ACHN (cell line): ENCODE measurements at places on chromosomes 7 and 10.

DNA sequence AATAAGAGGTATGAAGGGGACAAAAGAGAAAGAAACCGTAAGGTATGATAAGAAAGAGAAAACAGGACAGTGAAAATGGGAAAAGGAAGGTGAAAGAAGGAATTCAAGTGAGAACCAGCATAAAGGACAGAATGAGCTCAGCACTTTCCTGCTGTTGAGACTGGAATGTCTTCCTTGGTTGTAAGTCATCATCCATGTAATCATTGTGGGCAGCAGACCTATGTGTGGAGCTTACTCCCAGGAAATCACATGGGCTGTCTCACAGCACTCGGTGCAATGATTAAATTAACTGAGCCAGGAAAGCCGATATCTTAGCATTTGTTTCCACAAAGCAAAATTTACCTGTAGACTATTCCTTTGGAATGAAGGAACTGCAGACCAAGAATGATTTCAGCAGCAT, 118.1 kb downstream of the PRKCQ start:
- peak; percentile 17 for DNase-seq

GRCh38 chr7:26035552-26035951, 116.4 kb upstream of the NFE2L3 start:
- DNase-seq, result no peak

DNA sequence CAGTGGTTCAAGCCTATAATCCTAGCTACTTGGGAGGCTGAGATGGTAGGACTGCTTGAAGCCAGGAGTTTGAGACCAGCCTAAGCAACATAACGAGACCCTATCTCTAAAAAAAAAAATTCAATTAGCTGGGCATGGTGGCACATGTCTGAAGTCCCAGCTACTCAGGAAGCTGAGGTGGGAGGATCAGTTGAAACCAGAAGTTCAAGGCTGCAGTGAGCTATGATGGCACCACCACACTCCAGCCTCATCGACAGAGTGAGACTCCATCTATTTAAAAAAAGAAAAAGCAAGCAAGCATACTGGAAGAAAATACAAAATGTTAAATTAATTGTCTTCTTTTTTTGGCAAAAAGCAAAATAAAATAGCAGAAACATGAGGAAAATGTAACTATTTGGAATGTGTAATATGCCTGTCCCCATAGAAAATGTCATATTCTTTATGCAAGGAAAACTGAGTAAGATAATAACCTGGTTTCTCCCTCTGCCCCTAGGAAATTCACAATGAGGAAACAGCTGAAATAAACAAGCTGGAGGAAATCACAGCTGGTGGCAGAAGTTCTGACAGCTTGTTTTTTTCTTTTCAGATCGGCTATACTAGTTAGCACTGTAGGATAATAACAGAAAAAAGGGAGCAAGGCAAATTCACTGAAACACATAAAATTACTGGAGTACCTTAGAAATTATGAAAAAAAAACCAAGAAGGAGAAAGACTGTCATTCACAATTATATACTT, 48.5 kb downstream of the HERPUD2 start:
- DNase-seq, result no peak

DNA sequence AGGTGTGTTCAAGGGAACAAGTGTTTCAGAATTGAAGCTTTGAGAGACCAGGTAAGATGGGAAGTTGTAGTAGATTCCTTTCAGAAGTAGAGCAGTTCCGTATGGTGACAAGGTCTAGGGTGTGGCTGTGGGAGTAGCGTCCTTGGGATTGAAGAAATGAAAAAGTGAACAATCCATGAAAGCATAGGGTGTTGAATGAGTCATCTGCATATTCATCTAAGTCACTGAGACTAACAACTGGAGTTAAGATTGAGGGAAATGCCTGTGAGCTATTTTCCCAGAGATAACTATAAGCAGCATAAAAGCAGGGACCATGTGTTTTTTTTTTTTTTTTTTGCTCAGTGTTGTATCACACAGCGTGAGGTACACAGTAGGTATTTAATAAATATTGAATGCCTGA, 134.8 kb downstream of the PHTF2 start:
- no peak for DNase-seq

GRCh38 chr10:57972783-57973182, 294.9 kb downstream of the IPMK start:
- no peak for DNase-seq

DNA sequence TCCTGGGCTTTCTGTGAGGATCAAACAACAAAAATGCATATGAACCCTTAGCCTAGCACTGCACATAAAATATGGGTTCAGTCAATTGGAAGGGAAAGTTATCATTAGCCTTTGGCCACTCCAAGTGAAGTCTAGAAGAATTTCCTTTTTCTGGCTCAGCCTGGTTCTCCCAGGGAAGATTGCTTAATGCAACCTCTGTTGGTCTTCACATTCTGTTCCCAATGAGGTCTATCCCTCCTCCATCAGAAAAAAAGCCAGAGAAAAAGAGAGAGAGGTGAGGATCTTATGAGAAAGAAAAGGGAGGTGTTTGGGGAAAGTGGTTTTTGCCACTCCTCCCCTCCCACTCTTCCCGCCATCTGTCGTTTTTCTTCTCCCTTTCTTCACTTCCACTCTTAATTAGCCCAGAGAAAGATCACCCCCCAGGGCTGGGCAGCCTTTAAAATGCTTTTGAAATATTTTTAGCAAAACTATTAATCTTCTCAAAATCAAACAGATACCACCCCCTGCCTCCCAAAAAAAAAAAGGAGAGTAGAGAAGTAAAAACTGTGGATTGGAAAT, 31.1 kb downstream of the CPVL start:
- DNase-seq, result no peak

GRCh38 chr10:14399641-14400040, 68.9 kb upstream of the FRMD4A start:
- no peak for DNase-seq

GRCh38 chr7:25850216-25850615, 301.8 kb upstream of the NFE2L3 start:
- DNase-seq, result no peak

DNA sequence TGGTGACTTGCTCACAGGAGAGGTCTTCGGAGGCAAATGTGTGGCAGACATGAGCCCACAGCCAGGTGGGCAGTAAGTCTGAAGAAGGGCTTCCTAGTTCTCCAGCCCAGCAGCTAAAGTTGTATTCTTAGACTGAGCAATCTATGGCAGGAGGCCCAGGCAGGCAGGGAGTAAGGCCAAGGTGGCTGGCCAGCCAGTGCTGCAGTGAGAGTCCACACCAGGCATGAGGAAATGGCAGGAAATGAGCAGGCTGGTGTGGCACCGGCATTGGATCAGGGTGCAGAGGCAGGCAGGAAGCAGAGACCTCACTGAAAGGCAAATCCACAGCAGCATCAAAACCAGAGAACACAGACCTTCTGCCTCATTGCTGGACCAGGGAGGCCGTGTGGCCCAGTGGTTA, 84.6 kb upstream of the PDE1C start:
- no peak for DNase-seq

DNA sequence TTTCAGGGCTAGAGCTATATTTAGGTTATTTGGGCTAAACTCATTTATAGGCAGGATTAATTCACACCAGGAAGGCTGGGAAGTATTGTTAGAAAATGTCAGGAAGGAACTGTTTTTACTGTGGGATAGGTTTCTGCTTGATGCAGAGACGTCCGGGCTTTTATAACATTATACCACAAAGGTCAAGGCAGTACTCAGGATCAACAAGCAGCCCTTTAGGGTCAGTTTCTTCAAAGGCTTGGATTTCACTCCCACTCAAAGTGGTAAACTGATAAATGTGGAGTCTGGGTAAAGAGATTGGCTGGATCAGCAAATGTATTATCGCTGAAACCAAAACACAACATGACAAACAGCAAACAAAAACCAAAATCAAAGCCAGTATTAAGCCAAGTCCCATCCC, 127.2 kb downstream of the ARL5B start:
- no peak for DNase-seq

DNA sequence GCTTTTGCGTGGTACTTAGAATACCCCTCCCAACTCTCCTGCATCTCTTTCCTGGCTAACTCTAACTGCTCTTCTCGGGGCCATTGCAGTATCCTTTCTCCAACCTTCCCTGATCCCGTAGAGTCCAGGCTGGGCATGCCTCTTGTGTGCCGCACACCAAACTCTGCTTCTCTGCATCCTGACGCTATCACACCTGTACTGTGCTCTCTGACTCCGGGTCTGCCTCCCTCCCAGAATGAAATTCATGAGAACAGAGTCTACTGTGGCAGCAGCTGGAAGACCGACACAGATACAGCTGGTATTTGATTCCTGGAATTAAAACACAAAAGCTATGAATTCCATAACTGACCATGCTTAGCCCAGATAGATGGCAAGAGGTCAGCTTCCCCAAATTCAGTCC, 60.9 kb downstream of the C10orf67 start:
- no peak for DNase-seq

DNA sequence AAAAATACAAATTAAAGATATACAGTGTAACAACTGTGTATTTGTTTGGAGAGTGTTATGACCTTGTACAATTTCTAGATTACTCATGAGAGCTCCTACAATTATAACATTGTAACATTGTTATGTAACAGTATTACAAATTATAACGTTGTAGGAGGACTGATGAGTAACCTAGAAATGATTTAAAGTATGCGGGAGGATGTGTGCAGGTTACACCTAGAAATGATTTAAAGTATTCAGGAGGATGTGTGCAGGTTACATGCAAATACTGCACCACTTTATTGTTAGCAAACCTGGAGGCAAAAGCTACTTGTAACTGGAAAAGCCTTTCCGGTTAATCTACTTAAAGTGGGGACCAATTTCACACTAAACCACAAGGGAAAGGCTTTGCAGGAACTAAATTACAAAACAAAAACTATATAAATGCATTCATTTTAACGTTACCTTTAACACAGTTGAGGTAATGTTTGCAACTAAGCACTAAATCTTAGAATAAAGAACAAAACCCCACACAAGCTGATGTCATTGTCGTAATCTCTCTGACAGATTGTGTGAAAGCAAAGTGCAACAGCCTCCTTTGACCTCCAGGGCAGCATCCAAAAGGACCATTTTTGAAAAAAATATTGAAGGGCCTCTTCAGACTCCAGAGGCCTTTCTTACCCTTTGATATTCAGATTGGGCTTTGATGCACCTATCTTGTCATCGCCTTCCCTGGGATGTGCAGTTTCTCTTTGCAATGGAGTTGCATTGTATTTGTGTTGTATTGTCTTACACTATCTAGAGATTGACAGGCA, 522.1 kb upstream of the FOXK1 start:
- no peak for DNase-seq

GRCh38 chr10:35913628-35914027, 271.5 kb upstream of the FZD8 start:
- no peak for DNase-seq

DNA sequence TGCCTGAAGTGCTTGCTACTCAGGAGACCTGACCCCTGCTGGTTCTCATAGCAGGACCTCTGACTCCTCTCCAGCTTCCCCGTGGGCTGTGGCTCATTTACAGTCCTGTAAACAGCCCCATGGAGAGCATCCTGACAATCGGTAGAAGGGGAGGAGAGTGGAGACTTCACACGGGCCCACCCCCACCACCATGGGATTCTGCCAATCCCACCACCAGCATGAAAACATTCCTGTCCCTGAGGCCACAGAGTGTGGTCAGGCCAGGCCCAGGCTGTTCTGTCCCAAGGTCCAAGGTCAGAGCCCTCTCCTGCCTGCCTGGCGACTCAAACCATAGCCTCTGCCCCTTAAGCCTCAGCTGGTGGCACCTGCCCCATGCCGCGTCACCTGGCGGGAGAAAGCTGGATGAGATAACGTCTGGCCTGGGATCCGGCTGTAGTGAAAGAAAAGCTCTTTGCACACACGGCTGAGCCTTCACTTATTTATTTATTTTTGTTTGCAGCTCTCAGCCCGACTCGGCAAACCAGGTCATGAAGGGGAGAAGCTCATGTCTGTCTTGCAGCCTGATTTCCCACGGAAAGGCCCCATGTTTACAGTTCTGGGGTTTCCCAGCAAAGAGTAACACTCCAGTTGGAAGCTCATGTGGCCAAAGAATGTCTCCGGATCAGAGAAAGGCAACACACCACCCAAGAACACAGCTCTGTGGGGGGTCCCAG, 293.6 kb upstream of the ZMIZ1 start:
- no peak for DNase-seq

GRCh38 chr7:32216759-32217158, 146.6 kb upstream of the PDE1C start:
- no peak for DNase-seq

DNA sequence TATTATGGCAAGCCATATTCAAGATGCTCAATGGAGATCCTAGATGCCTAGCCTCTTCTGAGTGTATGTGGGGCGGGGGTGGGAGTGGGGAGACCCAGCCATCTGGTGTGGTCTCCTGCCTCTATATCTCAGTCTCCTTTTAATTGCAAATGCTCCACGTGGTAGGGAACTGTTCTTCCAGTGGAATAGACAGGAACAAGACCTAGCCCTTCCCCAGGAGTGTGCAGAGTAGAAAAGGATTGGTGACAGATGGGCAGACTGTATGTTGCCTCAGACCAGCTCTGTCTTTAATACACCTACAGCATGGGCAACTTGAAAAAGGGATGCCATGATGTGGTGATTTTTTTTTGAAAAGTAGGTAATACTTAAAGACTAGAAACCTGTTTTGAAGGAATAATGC, 12.6 kb downstream of the CYP3A5 start:
- no peak for DNase-seq

GRCh38 chr10:26448706-26449435, 10.7 kb downstream of the APBB1IP start:
- no peak for DNase-seq

GRCh38 chr7:127771707-127772106, 119.7 kb downstream of the SND1 start:
- no peak for DNase-seq
